ENCODE measurements at places on chromosomes 7 and 10.

DNA sequence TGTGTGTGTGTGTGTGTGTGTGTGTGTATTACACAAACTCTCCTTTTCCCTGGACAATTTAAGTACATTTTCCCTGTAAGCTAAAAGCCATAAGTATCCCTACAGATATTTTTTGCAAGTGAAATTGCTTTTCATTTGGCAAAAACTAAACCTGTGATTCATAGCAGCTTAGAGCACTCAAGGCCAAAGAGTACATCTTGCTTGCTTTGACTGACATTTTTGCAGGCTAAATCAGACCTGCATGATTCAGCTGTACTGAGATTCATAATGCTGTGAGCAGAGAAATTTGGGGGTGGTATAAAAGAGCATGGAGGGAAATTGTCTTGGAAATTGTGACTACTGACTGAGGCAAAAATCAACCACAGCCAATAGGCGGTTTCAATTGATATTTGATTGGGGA is 500.4 kb downstream of the GFRA1 start:
- DNase-seq = no peak

- DNase-seq = no peak
Observed at GRCh38 chr10:4059471-4060138, 274.6 kb upstream of the KLF6 start.

GRCh38 chr10:114392112-114392835 is 12.0 kb downstream of the AFAP1L2 start:
- no peak for DNase-seq

GRCh38 chr10:129421399-129422010 is 45.5 kb upstream of the MGMT start:
- no peak for DNase-seq

DNA sequence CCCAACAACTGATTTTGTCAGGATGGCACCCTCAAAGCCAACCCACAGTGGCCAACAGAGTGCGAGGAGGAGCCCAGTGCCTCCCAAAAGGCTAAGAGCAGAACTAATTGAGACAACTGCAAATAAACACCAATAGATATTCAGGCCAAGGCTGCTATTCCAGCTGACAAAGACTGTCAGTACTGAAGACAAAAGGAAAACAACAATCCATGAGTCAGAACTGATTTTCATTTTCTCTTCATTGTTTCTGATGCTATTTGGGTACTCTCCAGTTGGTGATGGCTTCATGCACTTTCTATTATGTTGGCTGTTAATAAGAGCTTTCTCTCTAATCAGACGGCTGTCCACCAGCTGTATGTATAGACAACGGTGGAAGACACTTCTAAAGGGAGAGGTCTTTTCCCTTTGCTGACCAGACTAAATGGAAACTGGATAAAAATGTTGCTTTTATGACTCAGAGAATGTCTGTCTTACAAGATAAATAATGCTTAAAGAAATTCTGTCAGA is 515.9 kb downstream of the PARD3 start:
- DNase-seq = no peak

DNA sequence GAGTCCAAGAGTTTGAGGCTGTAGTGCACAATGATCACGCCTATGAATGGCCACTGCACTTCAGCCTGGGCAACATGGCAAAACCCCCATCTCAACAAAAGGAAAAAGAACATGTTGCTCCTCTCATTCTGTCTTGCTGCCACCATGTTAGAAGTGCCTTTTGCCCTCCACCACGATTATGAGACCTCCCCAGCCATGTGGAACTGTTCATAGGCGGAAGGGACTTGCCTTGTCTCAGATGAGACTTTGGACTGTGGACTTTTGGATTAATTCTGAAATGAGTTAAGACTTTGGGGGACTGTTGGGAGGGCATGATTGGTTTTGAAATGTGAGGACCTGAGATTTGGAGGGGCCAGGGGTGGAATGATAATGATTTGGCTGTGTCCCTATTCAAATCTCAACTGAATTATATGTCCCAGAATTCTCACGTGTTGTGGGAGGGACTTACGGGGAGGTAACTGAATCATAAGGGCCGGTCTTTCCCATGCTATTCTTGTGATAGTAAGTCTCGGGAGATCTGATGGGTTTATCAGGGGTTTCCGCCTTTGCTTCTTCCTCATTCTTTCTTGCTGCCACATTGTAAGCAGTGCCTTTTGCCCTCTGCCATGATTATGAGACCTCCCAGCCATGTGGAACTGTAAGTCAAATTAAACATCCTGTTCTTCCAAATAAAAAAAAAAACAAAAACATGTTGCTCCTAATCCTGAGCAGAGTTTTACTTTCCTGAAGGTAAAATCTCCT is 22.3 kb downstream of the DLG5 start:
- DNase-seq = no peak

- DNase-seq = no peak
Observed at GRCh38 chr7:57867884-57868701, 418.1 kb downstream of the ZNF716 start.

DNA sequence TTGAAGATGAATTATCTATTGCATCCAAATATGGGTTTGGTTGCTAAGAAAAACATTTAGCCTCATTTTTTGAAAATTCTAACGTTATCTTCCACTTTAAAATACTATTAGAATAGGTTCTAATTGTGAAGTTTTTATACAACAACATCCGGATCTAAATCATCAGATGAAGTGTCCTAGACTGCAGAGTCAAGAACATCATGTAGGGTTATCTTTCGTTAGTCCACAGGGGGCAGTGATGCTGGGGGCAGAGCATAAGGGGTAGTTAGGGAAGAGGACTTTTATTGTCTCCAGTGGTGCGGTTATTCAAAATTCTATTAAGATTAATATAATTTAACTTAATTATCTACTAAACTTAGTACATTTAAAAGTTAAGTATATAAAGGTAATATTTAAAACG is 990.6 kb upstream of the PHF14 start:
- peak; percentile 10 for DNase-seq

- no peak for DNase-seq
Observed at GRCh38 chr7:39430441-39430840, 135.8 kb upstream of the YAE1 start.

GRCh38 chr10:75498884-75499350 is 67.5 kb downstream of the LRMDA start:
- no peak for DNase-seq

DNA sequence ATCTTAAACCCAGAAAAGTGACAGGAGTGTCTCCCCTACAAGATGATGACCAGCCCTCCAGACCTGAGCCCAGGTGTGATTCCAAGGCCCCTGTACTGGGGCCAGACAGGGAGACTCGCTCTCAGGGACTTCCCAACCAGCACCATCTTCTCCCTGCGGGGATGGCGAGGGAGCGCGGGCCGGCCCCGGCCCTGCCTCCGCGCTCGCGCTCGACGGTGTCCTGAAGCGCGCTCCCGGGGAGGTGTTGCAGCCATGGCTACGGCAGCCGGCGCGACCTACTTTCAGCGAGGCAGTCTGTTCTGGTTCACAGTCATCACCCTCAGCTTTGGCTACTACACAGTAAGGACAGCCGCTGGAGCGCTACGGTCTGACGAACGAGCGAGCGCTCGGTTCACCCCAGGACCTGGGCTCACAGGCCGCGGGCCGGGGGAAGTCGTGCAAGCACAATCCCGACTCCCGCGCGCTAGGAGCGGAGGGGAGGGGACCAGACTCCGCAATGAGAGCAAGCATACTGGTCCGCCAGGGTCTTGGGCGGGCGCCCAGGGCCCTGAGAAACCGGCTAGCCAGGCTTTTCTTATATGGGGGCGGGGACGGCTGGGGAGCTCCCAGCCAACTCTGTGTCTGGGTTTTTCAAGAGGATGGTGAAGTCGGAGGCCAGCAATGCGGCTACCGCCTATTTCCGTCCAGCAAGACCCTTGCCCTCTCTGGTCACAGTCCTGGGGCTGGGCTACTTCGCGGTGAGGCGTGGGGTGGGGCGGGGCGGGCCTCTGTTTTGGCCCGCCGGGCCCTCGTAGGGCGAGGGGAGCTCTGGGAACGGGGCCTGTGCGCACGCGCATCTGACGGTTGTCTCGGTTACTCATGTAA is at the start of gene TMEM254:
TSS of gene TMEM254 (plus strand) at position 218 of the 864 bp plus-strand sequence. CDS start at position 253, 35 bp downstream.
- DNase-seq = peak; percentile 79

- DNase-seq = no peak
Observed at GRCh38 chr10:127135844-127136577, 60.4 kb downstream of the INSYN2A start.

DNA sequence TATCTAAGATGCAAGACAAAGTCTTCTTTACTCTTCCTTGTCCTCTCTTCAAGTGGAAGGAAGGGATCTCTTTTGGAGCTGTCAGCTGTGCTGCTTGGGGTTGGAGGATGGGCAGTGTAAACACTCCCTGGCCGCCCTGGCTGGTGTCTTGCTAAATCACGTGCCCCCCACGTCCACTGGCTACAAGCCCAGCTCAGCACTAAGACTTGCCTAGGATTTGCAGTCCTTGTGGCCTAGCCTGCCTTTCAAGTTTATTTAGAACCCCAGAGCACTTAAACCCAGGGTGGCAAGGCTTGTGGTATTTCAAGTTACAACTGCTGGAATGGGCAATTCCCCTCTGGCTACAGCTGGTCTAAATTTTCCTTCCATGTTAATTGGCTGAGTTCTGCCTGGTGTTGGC is 272.4 kb upstream of the MYO3A start:
- DNase-seq = no peak

DNA sequence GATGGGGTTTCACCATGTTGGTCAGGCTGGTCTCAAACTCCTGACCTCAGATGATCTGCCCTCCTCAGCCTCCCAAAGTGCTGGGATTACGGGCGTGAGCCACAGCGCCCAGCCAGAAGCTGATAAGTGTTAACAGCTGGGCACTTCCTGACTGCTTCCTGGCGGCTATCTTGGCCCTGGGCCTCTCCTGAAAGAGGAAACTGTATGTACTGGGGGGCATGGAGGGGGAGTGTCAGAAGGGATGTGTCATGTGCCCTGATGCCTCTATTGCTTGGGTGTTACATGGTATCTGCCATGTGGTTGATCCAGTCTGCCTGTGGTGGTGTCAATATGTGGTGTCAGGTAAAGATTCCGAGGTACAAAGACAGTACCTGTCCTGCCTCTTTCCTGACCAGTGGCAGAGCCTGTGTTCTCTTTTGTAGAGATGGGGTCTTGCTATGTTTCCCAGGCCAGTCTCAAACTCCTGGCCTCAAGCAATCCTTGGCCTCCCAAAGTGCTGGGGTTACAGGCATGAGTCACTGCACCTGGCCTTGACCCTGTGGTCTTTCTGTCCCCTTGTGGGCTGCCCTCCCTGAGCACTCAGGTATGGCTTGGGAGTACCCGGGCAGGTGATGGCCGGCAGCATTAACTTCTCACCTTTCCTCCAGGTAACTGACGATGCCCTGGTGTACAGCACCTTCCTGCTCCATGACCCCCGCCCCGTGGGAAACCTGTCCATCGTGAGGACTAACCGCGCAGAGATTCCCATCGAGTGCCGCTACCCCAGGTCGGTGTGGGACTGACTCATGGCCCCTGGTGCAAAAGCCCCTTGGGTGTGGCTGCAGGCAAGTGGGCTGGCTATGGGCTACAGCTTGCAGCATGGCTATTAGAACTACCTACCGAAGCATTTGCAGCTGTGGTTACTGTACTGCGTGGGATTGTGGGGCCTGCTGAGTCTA is 4.4 kb downstream of the ZP3 start:
- no peak for DNase-seq
